ENCODE measurements at places on chromosomes 6 and 20. TPM values are rescaled to one million over a fixed set of nuclear protein-coding genes. Genes with fewer than 3 reads are reported as not detected.

SIRPD gene
- total RNA-seq, result not detected

PMEPA1 gene
- total RNA-seq, result 396 TPM

MUC22 gene
- not detected for total RNA-seq

CST7 gene
- not detected for total RNA-seq

NRSN1 gene
- not detected for total RNA-seq

SLC25A27 gene
- 0.98 TPM for total RNA-seq

STMND1 gene
- total RNA-seq, result not detected

BACH2 gene
- 0.69 TPM for total RNA-seq

APOBEC2 gene
- total RNA-seq, result not detected

ZNF343 gene
- total RNA-seq, result 11.6 TPM

SCGN gene
- total RNA-seq, result not detected

AGER gene
- 1.8 TPM for total RNA-seq

All from A549 treated with ZK216348 at 1 μM for 4 hours (cell line).